ENCODE measurements at places on chromosomes 5 and 9.

GRCh38 chr5:124160265-124160664 is 586.2 kb downstream of the ZNF608 start:
- no peak for DNase-seq

DNA sequence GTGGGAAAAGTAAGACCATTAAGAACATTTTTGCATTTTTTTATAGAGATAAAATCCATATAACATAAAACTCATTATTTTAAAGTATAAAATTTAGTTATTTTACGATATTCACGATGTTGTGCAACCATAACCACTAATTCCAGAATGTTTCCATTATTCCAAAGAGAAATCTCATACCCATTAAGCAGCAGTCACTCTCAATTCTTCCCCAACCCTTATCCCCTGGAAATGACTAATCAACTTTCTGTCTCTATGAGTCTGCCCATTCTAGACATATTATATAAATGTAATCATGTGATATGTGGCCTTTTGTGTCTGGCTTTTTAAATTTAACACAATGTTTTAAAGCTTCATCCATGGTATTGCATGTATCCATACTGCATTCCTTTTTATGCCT is 115.6 kb upstream of the ADAMTSL1 start:
- no peak for DNase-seq

DNA sequence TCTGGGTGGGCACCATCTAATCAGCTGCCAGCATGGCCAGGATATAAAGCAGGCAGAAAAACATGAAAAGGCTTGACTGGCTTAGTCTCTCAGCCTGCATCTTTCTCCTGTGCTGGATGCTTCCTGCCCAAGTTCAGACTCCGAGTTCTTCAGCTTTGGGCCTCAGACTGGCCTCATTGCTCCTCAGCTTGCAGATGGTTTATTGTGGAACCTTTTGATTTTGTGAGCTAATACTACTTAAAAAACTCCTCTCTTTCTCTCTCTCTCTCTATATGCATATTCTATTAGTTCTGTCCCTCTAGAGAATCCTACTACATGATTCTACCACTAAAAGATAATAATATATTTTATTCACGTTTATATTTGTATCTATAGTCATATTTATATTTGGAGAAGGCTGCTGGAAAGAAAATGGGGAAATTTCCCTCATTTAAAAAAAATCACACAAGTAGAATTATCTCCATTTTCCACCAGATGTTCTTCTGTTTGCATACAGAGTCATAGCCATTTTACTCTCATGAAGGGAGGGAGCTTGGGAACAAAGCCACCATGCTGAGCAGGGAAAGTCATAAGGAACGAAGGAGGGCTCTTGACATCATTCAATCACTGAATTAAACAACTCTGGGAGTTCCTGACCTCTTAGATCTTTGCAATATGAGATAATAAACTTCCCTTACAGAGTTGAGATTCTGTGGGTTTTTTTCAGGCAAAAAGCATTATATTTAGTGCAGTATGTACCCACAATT is 1137.4 kb upstream of the CDH18 start:
- no peak for DNase-seq

DNA sequence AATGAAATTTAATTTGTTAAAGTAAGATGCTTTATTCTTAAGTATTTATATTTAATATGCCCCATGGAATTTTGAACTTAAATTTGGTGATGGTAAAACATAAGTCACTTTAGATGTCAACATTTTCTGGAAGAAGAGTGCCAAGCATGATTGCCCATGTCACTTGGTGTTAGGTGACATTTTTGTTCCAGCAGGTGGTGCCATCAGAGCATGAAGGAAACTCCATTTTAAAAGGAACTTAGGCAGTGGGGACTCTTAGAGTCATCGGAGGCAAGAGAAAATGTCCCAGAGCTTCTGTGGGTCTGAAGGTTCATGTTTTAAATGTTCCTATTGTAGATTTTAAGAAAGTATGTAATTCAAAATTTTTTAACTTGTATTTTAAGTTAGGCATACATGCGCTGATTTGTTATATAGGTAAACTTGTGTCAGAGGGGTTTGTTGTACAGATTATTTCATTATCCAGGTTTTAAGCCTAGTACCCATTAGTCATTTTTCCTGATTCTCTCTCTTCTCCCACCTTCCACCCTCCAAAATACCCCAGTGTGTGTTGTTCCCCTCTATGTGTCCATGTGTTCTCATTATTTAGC is 789.3 kb downstream of the SEMA5A start:
- DNase-seq: no peak

GRCh38 chr9:21904371-21904770 is 89.8 kb downstream of the CDKN2A start:
- DNase-seq: no peak

- DNase-seq: no peak
Measured at GRCh38 chr9:85871008-85871407, 69.9 kb upstream of the NAA35 start.

DNA sequence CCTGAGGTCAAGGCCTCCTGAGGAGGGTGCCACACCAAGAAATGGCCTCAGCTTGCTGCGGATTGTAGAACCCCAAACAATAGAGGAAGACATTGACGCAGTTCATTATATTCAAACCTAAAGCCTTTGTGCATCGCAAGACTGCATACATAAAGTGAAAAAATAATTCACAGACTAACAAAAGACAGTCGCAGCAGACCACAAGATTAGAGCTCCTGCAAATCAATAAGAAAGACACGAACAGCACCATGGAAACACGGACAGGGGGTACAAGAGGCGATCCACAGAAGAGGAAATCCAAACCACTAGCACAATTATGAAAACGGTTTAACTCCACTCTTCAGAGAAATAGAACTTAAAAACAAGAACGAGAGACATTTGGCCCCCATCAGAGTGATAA is 10.0 kb upstream of the TCOF1 start:
- DNase-seq: no peak

DNA sequence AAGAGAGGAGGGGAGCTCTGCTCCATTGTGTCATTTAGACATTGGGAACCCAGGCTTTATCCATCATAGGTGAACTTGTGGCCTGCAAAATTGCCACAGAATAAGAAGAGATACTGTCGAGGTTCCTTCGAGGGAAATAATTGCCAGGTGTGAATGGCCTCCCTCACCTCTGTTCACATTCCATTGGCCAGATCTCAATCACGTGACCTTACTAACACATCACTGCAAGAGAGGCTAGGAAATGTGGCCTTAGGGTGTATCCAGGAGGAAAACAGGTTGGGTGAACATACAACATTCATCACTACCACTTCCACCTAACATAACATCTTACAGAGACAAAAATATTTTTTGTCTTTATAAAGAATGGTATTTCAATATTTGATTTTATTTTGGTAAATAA is 182.1 kb downstream of the FBXL7 start:
- no peak for DNase-seq

- peak; percentile 52 for DNase-seq
Measured at GRCh38 chr9:75185585-75186170, 97.4 kb downstream of the OSTF1 start.

- DNase-seq: no peak
Measured at GRCh38 chr5:138111937-138112336, 27.3 kb downstream of the NME5 start.

- DNase-seq: no peak
Measured at GRCh38 chr9:227860-228259, 13.2 kb downstream of the DOCK8 start.

DNA sequence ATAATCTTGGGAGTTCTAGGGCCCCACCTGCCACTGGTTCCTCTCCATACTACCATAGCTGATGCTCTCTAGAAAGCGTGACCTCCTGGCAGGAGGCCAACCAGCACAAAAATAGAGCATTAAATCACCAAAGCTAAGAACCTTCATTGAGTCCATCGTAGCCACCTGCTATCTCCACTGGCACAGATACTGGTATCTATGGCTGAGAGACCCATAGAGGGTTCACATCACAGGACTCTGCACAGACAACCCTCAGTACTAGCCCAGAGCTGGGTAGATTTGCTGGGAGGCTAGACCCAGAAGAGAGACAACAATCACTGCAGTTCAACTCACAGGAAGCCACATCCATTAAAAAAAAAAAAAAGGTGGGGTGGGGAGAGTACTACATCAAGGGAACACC is 509.1 kb downstream of the DTWD2 start:
- no peak for DNase-seq

All from activated CD4-positive, alpha-beta T cell treated with anti-CD3 and anti-CD28 coated beads, Interleukin-2, Interleukin-4, amounts not matched to agents 100 ng/mL and 50 ng/mL, durations not matched to agents 16 hours and 8 hours (primary cell).